ENCODE measurements at places on chromosomes 6 and 20. TPM values are rescaled to one million over a fixed set of nuclear protein-coding genes. Genes with fewer than 3 reads are reported as not detected.

SLC26A8 gene
- total RNA-seq, result not detected

ID4 gene
- 2.2 TPM for total RNA-seq

TRIM40 gene
- total RNA-seq, result not detected

BPIFB1 gene
- not detected for total RNA-seq

GMEB2 gene
- total RNA-seq, result 10.8 TPM

BACH2 gene
- total RNA-seq, result 0.64 TPM

ESR1 gene
- total RNA-seq, result 2.6 TPM

Measured in fibroblast of villous mesenchyme (primary cell).